ENCODE measurements at places on chromosomes 5 and 9.
A peak's percentile ranks its signal among the peaks of the same experiment; 100 is the strongest.

DNA sequence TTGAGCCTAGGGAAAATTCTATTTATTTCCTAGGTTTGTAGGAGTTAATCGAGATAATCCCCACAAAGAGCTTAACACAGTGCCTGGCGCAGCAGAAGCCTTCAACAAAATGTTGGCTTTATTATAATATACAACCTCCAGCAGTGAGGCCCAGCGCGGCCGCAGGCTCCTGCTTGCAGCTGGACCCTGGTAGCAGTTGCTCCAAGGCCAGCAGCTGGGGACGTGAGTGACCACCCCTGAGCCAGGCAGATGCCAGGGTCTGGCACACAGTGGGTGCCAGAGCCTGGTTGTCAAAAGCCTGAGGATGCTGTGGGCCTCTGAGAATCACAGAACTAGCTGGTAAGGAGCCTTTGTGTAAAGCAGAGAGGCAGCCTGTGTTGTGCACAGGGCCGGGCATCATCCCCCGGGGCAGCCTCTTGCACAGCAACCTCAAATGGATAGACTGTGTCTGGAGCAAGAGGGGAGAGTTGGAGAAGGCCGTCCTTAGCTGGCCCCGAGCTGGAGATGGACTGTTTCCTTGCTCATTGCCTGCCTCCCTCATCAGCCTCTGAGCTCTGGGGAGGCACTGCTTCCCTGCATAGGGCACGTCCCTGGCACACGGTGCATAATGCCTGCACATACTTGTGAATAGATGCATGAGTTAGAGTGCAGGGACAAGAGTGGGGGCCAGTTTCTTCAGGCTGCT lies 17.3 kb downstream of the CSF1R start:
- DNase-seq: no peak

- DNase-seq: no peak
Measured at GRCh38 chr9:101706997-101707396, 31.4 kb downstream of the GRIN3A start.

DNA sequence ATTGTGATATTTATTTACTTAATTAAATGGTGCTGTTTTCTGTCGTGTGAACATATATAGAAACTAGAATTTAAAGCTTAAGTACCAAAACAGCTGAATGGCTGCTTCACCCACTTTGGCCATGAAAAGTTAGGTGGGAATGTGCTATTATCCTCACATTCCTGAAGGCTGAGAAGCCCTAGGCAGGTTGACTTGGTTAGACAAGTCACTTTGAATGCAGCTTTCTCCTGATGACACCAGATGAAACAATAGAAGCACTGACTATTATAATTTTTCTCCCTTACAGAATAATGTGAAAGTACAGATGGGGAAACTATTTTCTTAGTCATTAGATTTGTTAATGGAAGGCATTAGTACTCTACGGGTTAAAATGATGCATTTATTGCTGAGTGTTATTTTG lies 65.1 kb upstream of the C5orf46 start:
- DNase-seq: no peak

DNA sequence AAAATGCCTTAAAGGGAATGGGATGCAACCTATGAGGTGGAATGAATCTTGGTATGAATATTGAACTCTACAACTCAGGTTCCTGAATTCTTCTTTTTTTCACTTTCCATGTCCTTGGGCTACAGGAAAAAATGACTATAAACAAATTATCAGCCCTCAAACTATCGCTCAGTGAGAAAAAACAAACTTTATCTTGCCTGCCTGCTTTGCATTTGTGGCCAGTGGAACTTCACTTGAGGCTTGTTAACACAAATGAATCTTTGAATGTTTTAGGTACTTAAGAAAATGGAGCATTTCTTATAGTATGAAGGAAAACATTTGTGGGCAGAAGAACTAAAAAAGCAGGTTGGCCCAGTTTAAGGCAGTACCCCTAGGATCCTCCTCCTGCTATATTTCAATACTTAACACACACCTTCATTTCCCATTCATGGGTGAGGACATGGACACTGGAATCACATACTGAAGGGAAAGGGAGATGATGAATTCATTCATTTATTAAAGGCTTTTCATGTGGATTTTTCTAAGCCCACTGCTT lies 34.1 kb downstream of the ELOVL7 start:
- DNase-seq: no peak

GRCh38 chr5:148690945-148691344 lies 36.6 kb upstream of the HTR4 start:
- DNase-seq: no peak

- DNase-seq: no peak
Measured at GRCh38 chr5:69160651-69161050, 6.3 kb upstream of the CCNB1 start.

GRCh38 chr5:19978476-19978875 lies 9.5 kb downstream of the CDH18 start:
- no peak for DNase-seq

DNA sequence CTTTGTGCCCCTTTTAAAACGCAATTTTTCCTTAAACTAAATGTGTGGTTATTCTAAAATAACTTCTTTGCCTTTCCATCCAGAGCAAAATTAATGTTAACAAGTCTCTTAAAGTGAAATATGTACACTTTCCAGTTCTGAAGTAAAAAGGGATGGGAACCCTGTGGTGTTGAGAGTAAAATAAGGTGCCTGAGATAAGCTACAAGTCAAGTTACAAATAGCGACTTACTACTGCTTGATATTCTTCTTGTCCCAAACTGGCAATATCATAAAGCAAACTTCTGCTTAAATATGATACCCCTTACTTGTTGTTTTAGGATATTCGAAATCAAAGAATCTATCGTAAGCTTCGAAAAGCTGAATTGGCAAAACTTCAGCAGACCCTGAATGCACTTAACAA lies 18.3 kb upstream of the F2R start:
- DNase-seq: no peak

DNA sequence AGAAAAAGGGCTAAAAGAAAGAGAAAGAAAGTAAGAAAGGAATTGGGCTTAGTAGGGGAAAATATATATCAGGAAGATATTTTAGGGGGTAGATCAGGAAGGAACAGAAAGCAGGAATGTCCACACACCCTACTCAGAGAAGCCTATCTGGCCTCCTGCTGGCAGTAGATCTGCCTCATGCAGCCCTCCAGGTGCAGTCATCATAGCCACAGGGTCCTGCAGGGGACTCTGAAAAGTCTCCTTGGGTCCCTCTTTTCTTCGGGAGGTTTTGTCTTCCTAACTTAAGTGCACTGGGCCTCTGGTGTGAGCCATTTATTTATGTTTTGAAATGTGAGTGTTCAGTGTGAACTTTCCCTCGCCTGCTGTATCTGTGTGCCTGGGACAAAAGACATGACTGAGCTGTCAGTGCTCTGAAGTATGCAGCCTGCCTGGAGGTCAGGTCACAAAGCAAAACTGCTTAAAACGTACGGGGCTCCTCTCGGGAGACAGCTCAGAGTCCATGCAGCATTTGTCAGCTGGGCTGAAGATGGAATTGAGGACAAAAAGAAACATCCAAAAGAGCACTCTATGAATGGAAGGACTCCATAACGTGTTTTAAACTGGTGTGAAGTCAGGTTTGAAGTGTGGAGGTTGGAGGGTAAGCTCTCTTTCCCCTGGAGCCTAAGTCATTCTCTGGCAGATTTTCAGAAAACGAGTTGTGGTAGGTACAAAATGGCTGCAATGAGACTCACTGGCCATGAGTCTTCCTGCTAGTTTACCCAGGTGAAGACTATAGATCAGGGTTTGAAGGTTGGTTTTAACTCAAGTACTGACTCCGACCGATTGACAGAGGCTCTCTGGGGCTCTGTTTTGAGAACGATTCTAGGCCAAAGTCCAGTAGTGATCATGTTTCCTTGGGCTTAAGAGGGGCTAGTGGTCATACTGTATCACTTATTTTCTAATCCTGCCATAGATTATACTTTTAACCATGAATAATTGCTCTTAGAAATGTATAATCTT lies 151.8 kb upstream of the GDNF start:
- no peak for DNase-seq

GRCh38 chr9:94576131-94576530 lies 17.5 kb downstream of the FBP2 start:
- DNase-seq: no peak

GRCh38 chr5:137734331-137734730 lies 1.6 kb downstream of the KLHL3 start:
- no peak for DNase-seq

GRCh38 chr9:35470894-35471293 lies 19.0 kb upstream of the RUSC2 start:
- DNase-seq: no peak

DNA sequence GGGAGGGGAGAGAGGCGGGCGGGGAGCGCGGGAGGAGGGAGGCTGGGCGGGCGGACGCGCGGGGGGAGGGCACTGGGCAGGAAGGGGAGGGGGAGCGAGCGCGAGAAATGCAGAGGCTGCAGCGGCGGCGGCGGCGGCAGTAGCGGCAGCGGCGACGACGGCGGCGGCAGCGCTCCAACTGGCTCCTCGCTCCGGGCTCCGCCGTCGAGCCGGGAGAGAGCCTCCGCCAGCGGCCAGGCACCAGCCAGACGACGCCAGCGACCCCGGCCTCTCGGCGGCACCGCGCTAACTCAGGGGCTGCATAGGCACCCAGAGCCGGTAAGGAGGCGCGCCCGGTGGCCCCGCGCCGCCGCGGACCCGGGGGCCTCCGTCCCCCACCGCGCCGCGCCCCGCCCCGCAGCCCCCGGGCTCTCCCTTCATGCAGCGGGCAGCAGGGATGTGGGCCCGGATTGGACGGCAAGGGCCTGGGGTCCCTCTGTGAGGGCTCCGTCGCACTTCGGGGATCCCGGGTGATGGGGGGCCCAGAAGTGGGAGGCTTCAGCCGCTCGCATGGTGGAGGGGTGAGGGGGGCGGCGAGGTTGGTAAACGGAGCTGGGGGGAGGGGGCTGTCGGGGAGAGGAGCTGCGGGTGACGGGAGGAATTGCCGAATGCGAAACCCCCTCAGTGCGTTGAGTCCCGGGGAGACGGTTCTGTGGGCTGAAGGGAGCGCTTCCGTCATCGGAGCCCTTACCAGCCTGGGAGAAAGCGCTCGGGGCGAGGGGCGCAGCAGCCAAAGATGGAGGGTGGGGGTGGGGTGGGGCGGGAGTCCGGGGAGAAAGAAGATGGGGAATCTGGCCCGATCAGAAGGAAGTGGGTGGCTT lies at the start of gene BASP1:
TSS of gene BASP1 (plus strand) at position 139 of the 860 bp plus-strand sequence. CDS start 57,586 bp downstream, outside the sequence.
- DNase-seq: peak; percentile 86

- no peak for DNase-seq
Measured at GRCh38 chr5:7976411-7977190, 107.7 kb downstream of the MTRR start.

DNA sequence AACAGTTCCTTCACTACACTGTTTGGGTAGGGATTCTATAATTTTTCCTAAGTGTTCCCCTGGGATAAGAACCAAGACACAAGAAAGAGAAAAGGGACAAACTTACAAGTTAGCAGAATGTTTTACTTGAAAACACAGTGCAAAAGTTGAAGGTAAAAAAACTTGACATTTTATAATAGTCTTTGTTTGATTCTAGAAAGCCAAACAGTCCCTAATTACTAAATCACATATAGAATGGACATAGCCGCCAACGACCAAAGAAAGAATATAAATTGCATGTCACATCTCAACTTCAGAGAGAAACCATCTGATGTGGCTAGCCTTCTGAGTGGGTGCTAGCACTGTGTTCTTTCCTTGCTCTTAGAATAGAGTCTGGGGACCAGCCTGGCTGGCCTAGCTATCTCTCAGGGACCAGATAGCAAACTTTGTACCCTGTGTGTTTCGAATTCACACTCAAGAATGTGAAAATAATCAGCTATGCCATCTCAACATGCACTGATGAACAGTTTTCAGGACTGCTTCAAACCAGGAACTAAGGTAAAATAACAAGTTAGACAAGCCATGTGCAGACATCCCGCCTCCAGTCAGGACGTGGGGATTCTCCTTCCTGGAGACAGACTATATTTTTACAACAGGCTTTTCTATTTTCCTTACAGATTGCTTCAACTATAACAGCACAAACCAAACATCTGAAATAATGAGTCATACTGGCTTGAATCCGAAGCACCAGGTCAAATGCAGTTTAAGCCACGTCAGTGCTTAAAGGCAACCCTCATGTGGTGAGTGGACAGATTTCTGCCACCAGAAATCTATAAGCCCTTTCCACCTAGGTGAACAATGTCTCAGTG lies 53.7 kb downstream of the LHFPL2 start:
- no peak for DNase-seq

DNA sequence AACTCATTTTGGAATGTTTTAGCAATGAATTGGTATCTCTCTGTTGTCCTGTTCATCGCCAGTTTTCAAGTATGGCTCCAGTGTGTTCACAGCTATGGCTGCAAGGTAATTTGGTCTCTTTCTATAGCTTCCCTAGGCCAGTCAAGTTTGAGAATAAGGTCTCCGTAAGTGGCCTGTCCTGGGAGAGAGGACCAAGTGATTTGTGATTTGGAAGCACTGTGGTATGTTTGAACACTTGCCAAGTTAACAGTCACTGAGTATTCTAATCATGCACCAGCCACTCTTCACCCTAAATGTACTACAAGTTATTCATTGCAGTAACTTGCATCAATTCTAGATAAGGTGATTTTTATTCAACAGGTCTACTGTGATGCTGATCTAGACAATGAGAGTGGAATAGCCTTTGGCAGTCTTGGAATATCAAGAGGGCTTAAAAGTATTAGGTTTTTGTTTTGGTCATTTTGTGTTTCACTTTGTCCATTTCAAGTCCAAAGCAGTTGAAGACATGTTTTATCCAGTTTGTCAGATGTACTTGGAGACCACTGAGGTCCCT lies 41.1 kb downstream of the G3BP1 start:
- DNase-seq: no peak

- DNase-seq: no peak
Measured at GRCh38 chr5:179337796-179338676, 7.2 kb downstream of the ADAMTS2 start.

- DNase-seq: peak; percentile 80
Measured at GRCh38 chr9:34500623-34501267, 22.0 kb downstream of the ENHO start.

DNA sequence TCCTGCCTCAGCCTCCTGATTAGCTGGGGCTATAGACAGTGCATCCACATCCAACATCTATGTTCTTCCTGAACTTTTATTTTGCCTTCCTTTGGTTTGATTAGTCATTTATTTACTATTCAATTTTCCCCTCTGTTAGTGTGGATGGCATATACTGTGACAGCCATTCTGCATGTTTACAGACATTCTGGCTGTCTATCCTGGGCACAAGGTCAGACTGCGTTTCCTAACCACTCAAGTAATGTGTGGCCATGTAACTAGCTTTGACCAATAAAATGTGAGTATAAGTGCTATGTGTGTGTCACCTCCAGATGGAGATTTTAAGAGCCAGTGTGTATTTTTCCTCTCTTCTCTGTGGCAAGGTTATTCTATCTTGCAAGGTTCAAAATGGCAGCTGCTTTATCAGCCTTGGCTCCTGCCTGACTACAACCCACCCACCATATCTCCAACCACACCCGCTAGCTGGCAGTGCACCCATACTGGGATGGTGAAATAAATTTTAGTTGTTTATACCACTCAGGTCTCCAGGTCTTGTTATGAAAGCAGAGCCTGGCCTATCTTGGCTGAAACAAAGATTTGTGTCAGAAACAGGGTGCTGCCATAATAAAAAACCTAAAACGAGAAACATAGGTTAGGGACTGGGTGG lies 32.2 kb downstream of the PDE6A start:
- no peak for DNase-seq

GRCh38 chr9:86534572-86535258 lies 180.5 kb upstream of the TUT7 start:
- no peak for DNase-seq

GRCh38 chr9:132626285-132626684 lies 43.5 kb downstream of the DDX31 start:
- no peak for DNase-seq
